ENCODE measurements at places on chromosomes 5 and 9.

GRCh38 chr5:58759745-58760144, 176.9 kb downstream of the RAB3C start:
- DNase-seq = no peak

DNA sequence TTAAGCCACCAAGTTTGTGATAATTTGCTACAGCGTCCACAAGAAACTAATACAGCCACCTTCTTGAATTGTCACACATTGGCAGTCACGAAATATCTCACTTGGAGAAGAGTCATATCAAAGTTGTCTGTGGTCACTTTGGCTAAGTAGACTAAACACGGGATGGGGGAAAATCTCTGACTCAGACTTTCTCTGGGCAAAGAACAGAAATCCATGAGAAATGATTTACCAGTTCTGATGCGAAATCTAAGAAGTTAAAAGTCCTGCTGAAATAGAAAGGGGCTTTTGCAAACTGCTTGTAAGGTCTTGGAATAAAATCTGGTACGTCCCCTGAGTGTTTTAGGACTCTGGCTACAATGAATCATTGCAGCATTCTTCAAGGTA, 158.4 kb downstream of the COL23A1 start:
- DNase-seq = no peak

GRCh38 chr5:6261668-6262067, 116.7 kb downstream of the MED10 start:
- DNase-seq = no peak

DNA sequence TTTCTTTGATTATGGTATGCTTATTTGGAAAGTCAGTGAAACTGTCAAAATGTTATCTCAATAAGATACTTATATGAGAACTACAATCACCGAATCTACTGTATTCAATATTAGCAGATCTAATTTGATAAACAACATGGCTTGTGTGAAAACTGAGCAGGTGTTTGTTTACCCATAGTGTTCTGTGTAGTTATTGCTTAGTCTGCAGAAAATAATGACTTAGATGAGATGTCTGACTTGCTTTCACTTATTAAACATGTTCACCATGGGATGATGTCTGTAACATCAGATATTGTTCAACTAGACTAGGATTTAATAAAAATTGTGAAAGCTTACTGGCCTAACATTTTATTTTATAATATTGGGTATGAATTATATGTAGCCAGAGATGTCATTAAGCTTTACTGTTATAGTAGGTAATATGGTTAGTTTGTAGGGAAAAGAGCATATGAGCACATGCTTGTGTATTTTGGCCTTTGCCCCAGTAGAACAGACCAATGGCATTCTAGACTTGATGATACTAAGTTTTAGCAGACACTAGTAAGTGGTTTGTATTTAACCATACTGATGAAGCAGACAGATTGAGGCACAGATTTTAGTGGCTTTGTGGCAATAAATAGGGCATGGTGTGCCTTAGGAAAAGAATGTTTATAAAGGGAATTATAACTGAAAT, 16.4 kb downstream of the SUB1 start:
- no peak for DNase-seq

GRCh38 chr5:58239731-58240130, 220.2 kb downstream of the PLK2 start:
- DNase-seq = no peak

GRCh38 chr5:132837868-132838267, 7.4 kb upstream of the SHROOM1 start:
- DNase-seq = no peak

GRCh38 chr9:72140586-72140985, 8.7 kb upstream of the GDA start:
- no peak for DNase-seq

DNA sequence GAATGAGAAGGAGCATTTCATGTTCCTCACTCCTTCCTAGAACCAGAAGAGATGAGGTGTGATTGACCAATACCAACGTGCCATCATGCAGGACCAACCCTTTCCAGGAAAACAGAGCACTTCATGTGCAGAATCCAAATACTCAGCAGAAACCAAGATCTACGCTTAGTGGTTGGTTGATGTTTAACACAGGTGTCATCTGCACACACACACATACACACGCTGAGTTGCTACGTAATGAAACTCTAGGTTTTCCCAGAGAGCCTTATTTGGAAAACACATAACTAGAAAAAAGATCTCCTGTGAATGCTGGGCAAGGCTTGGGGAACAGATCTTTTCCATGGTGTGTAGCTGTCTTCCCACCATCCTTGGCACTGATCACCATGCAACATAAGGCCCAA, 21.1 kb upstream of the ZNF622 start:
- no peak for DNase-seq

GRCh38 chr5:110321117-110321516, 405.4 kb downstream of the TMEM232 start:
- DNase-seq = no peak

GRCh38 chr5:373710-374602, 52.4 kb downstream of the AHRR start:
- peak; percentile 85 for DNase-seq

DNA sequence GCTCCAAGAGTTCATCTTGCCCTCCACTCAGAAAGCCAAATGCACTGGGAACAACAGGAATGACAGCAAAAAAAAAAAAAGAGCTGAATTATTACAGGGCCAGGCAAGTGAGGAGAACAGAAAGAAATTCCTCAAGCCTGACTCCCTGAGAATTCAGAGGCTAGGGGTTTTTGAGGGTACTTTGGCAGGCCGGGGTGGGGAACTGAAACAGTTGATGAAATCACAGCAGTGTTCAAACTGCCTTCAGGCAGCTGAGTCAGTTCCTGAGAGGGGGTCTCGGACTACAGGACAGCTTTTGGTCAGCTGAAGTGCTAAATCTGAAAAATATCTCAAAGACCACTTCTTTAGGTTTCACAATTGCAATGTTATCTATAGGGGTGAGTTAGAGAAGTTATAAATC, 419.4 kb downstream of the SEMA5A start:
- DNase-seq = no peak

- DNase-seq = no peak
These were observed 205.2 kb downstream of the AGTPBP1 start for GRCh38 chr9:85536514-85536913.

DNA sequence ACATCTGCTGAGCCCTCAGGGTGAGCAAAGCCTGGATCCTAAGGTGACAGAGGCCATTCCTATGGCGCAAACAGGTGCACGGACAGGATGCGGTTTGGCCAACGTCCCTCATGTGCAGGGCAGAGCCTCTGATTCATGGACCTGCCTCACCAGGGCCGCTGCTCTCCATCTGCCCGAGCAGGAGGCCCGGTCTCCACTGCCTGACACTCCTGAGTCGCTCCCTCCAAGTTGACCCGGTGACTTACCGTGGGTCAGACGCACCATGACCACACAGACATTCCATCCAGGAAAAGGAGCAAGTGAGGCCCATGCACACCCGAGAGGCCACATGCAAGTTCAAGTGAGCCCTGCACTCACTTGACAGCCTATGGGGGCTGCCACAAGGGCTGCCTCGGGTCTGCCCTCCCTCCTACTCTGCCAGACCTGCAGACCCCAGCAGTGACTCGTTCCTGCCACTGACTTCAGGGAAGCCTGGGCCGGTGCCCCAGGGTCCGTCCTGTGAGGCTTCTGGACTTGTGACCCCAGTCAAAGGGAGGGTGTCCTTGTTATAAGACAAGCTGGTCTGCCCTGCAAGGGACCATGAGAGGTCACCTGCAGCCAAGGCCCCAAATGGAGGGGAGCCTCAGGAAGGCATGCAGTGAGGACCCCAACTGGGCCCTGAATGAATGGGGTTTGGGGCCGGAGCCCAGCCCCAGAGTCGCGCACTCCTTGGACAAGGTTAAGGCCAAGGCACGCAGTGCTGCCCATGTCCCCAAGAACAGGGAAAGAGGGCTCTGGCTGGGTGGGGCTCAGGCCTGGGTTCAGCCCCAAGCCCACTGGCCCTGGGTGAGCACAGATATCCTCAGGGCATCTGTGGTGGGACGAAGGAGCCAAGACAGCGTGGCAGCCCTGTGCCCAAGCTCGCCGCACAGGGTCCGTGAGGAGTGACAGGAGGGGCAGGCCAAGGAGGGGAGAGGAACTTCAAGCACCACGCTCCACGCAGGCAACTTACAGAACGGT, 10.1 kb downstream of the BRD3OS start:
- no peak for DNase-seq

DNA sequence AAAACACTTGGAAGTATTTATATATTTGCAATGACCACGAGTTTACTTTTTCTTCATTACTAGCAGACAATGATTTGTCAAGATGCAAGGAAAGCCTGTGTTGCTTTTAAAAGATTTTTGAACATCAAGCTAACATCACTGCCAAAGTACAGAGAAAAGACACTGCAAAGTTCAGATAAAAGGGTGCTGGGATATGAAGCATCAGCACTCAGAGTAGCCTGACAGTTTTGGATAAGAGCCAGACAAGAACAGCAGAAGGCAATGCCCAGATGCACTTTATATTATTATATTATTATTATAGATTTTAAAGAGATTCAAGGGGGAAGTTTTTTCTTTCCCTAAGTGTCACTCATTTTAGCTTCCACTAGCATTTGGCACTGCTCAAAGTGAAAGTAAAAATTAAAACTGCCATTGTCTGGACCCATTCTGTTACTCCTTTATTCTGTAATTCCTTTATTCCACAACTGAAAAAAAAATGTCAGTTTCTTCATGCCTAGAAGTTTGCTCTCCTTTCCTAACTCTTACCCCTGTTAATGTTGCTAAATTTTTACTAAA, 240.6 kb downstream of the EFNA5 start:
- DNase-seq = no peak

DNA sequence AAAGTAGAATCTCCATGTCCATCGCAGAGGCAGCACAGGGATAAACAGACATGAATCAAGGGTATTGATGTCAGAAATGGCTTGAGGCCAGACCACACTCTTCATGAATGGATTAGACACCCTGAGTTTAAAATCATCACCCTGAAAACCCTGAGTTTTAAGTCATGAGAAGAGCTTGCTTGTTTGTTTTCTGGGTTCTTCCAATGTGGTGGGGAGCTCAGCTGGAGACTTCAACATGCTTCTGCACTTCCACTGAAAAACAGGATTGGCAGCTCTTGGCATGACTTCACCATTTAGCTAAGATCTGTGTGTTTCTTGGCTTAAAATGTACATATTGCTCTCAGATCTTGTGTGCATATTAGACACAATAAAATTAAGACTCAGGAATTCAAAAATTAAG, 9.8 kb downstream of the GCNT4 start:
- no peak for DNase-seq

DNA sequence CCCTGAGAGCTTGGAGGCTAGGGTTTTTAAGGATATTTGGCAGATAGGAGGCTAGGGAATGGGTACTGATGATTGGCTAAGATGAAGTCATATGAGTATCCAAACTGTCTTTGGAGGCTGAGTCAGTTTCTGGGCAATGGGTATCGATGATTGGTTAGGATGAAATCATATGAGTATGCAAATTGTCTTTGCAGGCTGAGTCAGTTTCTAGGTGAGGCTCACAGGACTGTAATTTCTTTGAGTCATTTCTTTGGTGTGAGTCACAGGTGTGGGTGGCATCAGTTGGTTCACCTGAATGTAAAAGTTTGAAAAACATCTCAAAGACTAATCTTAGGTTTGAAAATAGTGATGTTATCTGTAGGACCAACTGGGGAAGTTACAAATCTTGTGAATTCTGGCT, 1068.0 kb downstream of the NR2F1-AS1 start:
- DNase-seq = peak; percentile 11

DNA sequence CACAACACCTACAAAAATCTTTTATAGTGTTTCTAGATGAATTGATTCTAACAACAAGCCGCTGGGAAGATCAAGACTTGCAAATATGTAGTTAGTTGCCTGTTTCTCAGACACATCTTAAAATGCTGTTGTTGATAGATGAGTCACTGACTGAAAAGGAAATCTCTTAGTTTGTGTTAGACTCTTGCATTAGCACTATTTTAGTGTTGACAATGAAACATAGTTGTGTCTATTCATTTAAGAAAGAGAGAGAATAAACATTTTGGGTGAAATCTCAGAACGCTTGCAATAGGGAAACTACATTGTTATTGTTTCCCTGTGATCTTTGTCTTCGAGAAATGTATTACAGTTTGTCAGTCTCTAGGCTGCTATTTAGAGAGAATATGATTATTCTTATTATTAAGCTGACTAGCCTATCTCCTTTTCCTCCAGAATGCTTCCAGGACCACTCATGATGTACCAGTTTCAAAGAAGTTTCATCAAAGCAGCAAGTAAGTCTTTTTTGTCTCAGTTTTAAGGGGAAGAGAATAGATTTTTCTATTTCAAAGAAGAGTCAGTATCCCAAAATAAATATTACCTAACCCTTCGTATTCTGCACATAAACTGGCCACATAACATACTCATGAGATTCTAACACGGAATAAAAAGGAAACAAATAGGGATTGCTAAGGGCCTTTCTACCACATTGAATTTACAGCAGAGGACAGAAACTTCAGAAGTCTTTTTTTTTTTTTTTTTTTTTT, 285.6 kb downstream of the ARHGAP26 start:
- DNase-seq = no peak

DNA sequence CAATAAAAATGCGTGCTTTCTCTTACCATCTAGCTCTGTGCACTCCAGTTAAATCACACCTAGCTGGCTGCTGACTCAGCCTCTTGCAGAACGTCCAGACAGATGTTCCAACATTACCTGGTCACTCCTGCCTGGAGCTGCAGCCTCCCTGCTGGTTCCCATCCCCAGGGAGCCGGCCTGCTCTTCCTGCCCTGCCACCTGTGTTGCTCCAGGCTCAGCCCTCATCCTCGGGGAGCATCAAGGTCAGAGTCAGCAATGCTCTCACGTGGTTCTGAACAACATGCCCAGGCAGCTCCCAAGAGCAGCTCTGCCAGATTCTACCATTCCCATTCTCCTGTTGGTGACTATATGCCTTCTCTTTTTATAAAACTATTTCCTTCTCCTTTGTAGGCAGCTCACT, 81.3 kb downstream of the GADD45G start:
- no peak for DNase-seq

DNA sequence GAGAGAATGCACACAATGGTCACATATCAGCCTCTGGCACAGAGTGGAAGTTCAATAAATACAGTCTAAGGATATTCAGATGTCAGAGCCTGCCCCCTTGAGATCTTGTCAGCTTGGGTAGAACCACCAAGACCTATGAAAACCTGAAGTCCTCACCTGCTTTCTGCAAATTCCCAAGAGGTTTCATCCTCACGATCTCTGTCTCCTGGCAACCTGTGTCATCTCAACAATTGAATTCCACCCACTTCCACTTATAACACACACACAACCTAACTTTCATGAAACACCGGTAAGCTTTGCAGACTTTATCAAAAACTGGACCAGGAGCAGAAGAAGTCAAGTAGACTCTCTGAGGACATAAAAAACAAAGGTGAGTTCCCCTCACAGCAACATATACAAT, 151.6 kb upstream of the SLC30A5 start:
- no peak for DNase-seq

DNA sequence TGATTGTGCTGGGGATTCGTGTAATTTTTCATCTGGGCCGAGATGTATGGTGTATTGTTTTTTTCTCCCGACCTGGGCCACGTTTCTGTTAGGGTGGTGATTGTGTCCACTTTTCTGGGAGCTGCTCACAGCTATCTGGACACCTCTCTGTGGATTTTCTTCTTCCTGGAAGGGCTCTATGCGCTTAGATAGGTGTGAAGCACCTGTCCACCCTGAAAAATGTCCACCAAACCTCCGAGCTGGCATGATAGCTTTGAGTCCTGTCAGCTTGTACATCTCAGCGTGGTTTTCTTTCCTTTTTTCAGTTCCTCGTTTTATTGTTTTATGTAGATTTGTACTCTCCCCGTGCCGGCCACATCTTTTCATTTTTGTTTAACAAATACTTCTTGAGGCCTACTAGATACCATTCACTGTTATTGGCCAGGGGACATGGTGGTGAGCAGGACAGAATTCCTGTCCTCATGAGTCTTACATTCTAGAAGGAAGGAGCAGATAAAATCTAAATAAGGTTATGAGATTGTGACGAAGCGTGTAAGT, 1.1 kb downstream of the UGCG start:
- no peak for DNase-seq

All from activated CD4-positive, alpha-beta memory T cell treated with anti-CD3 and anti-CD28 coated beads for 36 hours (primary cell).